ENCODE measurements at places on chromosomes 5 and 9. TPM values are rescaled to one million over a fixed set of nuclear protein-coding genes. Genes with fewer than 3 reads are reported as not detected.

DNA sequence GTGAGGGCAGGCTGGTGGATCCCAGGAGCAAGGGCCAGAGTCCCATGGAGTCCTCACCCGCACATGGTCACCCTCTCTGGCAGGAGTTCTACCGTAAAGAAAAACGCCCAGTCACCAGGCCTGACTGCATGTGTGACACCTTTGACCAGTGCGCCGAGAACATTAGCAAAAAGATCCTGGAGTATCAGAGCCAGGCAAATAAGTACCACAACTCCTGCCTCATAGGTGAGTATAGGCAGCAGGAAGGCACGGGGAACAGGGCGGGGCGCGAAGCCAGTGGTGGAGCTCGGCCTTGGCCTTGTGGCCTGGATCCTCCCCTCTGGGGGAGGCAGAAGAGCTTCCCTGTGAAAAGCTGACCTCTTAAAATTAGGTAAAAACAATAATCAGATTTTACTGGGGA lies 45.4 kb upstream of the TDRD7 start:
- H3K4me1 ChIP-seq = no peaks in the 10 kb centered on the region
- H3K27ac ChIP-seq = no peak overlapping the region
- H3K4me3 ChIP-seq = no peak overlapping the region
- peaks cover 4% of the 10 kb centered on the region for H3K36me3 ChIP-seq

Gene UNC5A
- 0.39 TPM for total RNA-seq

GRCh38 chr9:95438561-95439357 lies 78.0 kb downstream of the PTCH1 start:
- H3K36me3 ChIP-seq = no peaks in the 10 kb centered on the region
- DNase-seq = no peak
- no peak overlapping the region for H3K27ac ChIP-seq
- H3K4me1 ChIP-seq = no peaks in the 10 kb centered on the region
- no peak overlapping the region for H3K4me3 ChIP-seq

Gene NUTM2G
- total RNA-seq = not detected

- no peaks in the 10 kb centered on the region for H3K4me1 ChIP-seq
- H3K36me3 ChIP-seq = no peaks in the 10 kb centered on the region
- DNase-seq = no peak
- H3K4me3 ChIP-seq = no peak overlapping the region
- H3K27ac ChIP-seq = no peak overlapping the region
- no peaks in the 10 kb centered on the region for H3K27me3 ChIP-seq
Observed at GRCh38 chr9:97473717-97474116, 27.7 kb upstream of the TMOD1 start.

Gene RUSC2
- total RNA-seq = 31.4 TPM

Gene ZNG1A
- total RNA-seq = 46.7 TPM

DNA sequence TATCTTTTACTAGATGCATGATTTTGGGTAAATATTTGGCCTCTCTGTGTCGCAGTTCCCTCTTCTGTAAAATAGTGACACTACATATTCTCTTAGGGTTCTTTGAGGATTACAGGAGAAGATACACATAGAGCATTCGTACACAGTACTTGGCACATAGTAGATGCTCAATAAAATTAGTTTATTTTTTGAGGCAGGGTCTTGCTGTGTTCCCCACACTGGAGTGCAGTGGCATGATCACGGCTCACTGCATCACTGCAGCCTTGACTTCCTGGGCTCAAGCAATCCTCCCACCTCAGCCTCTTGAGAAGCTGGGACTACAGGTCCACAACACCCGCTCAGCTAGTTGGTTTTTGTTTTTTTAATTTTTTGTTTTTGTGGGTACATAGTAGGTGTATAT lies 1.6 kb downstream of the SCAI start:
- H3K27ac ChIP-seq = no peak overlapping the region
- peaks cover 7% of the 10 kb centered on the region for H3K4me1 ChIP-seq
- no peaks in the 10 kb centered on the region for H3K27me3 ChIP-seq
- H3K4me3 ChIP-seq = no peak overlapping the region
- DNase-seq = no peak

Gene TMEM174
- not detected for total RNA-seq

Gene DNAH5
- 9.3 TPM for total RNA-seq

- H3K4me1 ChIP-seq = peaks cover 70% of the 10 kb centered on the region
- H3K27me3 ChIP-seq = no peaks in the 10 kb centered on the region
- peak overlapping the region; percentile 99 for H3K27ac ChIP-seq
- H3K36me3 ChIP-seq = no peaks in the 10 kb centered on the region
- H3K4me3 ChIP-seq = no peak overlapping the region
Observed at GRCh38 chr5:154758493-154758892, 3.3 kb downstream of the LARP1 start.

DNA sequence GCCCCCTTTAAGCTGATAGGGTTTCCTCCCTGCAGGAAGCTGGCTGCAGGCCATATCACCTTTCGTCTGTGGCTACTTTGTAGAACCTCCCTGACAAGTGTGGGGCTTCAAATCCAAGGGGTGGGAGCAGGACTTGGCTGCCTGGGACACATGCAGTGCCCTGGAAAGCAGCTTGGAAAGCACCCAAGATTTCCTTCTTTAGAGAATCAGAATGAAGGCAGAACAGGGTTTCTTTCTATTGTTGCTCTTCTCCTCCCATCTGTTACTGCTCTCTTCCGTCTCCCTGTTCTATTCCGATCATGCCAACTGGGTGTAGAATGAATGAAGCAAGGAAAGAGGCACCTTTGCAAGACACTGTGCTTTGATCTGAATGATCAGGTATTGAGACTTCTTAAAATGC lies 282.2 kb downstream of the MED10 start:
- no peak overlapping the region for H3K27ac ChIP-seq
- H3K36me3 ChIP-seq = no peaks in the 10 kb centered on the region
- no peaks in the 10 kb centered on the region for H3K27me3 ChIP-seq
- DNase-seq = no peak
- H3K4me3 ChIP-seq = no peak overlapping the region

GRCh38 chr5:177474846-177475562 lies 1.6 kb upstream of the DBN1 start:
- H3K4me1 ChIP-seq = peaks cover 55% of the 10 kb centered on the region
- H3K4me3 ChIP-seq = no peak overlapping the region
- peaks cover 7% of the 10 kb centered on the region for H3K27me3 ChIP-seq
- no peak for DNase-seq

DNA sequence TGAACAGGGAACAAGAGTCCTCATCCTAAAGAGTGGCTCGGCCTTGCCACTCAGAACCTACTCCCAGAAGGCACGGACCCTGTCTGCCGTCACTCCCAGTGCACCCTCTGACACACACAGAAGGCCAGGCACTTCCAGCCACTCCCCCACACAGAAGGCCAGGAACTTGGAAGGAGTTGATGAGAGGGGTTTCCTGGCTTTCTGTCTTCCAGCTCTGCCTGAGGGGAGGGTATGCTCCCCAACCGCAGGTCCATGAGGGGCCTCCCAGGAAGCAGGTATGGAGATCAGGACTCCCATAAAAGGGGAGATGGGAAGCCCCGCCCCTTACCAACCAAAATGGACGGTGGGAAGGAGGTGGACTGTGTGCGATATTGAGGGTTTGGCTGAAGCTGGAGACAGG lies 247.6 kb upstream of the IRX4 start:
- no peak overlapping the region for H3K4me3 ChIP-seq
- no peaks in the 10 kb centered on the region for H3K36me3 ChIP-seq
- H3K4me1 ChIP-seq = no peaks in the 10 kb centered on the region
- no peak overlapping the region for H3K27ac ChIP-seq
- no peaks in the 10 kb centered on the region for H3K27me3 ChIP-seq

DNA sequence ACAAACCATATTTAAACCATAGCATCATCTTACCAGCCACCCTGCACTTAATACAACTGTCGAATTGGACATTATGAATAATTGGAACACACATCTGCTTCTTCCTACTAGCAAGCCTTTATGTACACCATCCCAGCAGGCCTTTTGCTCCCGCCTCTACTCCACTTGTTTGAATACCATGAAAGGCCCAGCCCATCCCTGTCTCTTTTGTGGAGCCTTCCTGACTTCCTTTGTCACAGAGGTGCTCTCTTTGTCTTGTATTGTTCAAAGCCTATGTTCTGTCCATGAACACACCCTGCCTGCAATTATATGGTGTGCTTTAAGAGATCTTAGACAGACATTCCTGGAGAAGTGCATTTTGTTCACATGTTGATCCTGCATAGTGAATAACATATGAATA lies 465.7 kb downstream of the DIRAS2 start:
- no peaks in the 10 kb centered on the region for H3K36me3 ChIP-seq
- DNase-seq = no peak
- H3K4me1 ChIP-seq = no peaks in the 10 kb centered on the region
- no peak overlapping the region for H3K27ac ChIP-seq
- no peak overlapping the region for H3K4me3 ChIP-seq
- no peaks in the 10 kb centered on the region for H3K27me3 ChIP-seq

DNA sequence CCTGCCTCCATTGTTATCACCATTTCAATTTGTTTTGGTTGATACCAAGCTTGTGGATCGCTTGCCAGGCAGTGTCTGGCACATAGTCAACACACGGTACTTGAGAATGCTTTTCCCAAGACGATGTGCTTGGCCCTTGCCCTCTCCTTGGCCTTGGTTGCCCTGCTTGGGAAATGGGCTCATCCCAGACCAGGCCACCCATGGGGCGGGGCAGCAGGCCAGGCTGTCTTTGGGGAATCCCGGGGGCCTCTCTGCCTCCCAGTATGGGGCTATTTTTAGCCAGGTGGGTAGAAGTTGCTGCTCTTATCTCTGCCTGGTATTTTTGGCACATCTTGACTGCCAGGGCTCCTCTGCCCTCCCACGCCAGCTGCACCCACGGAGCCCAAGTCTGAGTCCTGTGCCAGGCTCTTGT lies 49.9 kb downstream of the LMX1B start:
- H3K27ac ChIP-seq = no peak overlapping the region
- peaks cover 13% of the 10 kb centered on the region for H3K27me3 ChIP-seq
- DNase-seq = no peak

- DNase-seq = no peak
- no peak overlapping the region for H3K27ac ChIP-seq
- H3K4me3 ChIP-seq = no peak overlapping the region
- no peaks in the 10 kb centered on the region for H3K27me3 ChIP-seq
- H3K36me3 ChIP-seq = no peaks in the 10 kb centered on the region
Observed at GRCh38 chr5:31066655-31067328, 126.7 kb upstream of the CDH6 start.

Gene COL15A1
- total RNA-seq = 1.0 TPM

- peaks cover 36% of the 10 kb centered on the region for H3K4me1 ChIP-seq
- H3K4me3 ChIP-seq = no peak overlapping the region
- DNase-seq = no peak
Observed at GRCh38 chr9:95070549-95071021, 246.9 kb downstream of the FANCC start.

Gene RANBP17
- total RNA-seq = 27.7 TPM

Gene CXCL14
- 1.9 TPM for total RNA-seq

Gene DMRTA1
- 5.2 TPM for total RNA-seq

GRCh38 chr5:127338501-127338900 lies 47.9 kb downstream of the MEGF10 start:
- no peaks in the 10 kb centered on the region for H3K27me3 ChIP-seq
- no peak overlapping the region for H3K27ac ChIP-seq
- H3K4me3 ChIP-seq = no peak overlapping the region
- no peaks in the 10 kb centered on the region for H3K4me1 ChIP-seq
- DNase-seq = no peak

- peaks cover 23% of the 10 kb centered on the region for H3K4me1 ChIP-seq
- peak overlapping the region; percentile 21 for H3K27ac ChIP-seq
- peak overlapping the region; percentile 46 for H3K4me3 ChIP-seq
- DNase-seq = no peak
- no peaks in the 10 kb centered on the region for H3K36me3 ChIP-seq
Observed at GRCh38 chr5:66829358-66829674, 233.1 kb downstream of the MAST4 start.

- peaks cover 5% of the 10 kb centered on the region for H3K36me3 ChIP-seq
- no peaks in the 10 kb centered on the region for H3K27me3 ChIP-seq
- DNase-seq = no peak
- H3K4me1 ChIP-seq = peaks cover 82% of the 10 kb centered on the region
- H3K27ac ChIP-seq = peak overlapping the region; percentile 10
Observed at GRCh38 chr9:121183666-121184423, 17.8 kb downstream of the RAB14 start.

DNA sequence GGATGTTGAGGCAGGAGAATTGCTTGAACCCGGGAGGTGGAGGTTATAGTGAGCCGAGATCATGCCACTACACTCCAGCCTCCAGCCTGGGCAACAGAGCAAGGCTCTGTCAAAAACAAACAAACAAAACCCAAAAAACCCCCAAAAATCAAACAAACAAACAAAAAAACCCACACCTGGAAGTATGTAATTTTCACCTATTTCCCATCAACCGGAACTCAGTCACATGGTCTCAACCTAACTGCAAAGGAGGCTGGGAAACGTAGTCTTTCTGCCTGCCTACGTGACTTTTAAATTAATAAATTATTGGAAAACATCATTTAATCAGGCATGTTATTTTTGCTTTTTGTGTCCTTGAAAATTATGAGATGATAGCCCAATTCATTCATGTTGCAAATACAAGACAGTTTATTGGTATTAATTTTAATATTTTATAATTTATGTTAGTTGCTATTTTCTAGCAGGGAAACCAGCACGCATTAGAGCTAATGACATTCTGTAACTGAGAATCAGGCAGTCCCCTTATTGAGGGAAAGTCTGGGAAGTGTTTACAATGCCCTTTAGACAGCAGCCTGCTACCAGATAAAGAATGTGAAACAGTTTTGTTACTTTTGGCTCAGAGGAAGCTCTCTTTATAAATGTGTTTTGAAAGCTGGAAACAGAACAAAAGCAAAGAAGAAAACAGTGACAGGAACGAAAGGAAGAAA lies 110.3 kb downstream of the NXNL2 start:
- no peaks in the 10 kb centered on the region for H3K4me1 ChIP-seq
- H3K36me3 ChIP-seq = no peaks in the 10 kb centered on the region
- no peaks in the 10 kb centered on the region for H3K27me3 ChIP-seq
- no peak overlapping the region for H3K4me3 ChIP-seq
- DNase-seq = no peak

DNA sequence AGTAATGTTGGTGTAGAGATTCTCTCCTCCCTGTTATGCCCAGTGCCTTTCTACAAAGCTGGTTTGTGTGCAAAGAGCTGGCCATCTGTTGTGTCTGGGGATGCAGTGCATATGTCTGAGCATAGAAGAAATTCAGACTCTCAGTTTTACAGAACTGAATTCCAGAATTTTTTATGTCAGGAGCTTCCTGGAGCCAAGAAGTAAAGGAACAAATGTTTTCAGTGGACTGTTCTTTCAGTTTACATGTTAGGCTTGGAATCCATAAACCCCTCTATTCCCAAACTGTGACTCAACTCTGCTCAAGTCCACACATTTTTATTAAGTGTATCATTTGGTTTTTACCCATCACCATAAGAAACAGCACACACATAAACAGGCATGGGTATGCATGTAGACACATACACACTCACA lies 366.0 kb downstream of the BRINP1 start:
- no peaks in the 10 kb centered on the region for H3K27me3 ChIP-seq
- H3K36me3 ChIP-seq = no peaks in the 10 kb centered on the region
- DNase-seq = no peak
- H3K4me3 ChIP-seq = no peak overlapping the region

- no peaks in the 10 kb centered on the region for H3K36me3 ChIP-seq
- no peaks in the 10 kb centered on the region for H3K27me3 ChIP-seq
- no peak overlapping the region for H3K27ac ChIP-seq
- H3K4me3 ChIP-seq = no peak overlapping the region
- peaks cover 10% of the 10 kb centered on the region for H3K4me1 ChIP-seq
Observed at GRCh38 chr9:6782981-6783380, 25.2 kb downstream of the KDM4C start.
